CD4-positive, alpha-beta T cell treated with Interferon gamma for 1 hour (primary cell): ENCODE measurements at places on chromosomes 1 and 21.
A peak's percentile ranks its signal among the peaks of the same experiment; 100 is the strongest.

DNA sequence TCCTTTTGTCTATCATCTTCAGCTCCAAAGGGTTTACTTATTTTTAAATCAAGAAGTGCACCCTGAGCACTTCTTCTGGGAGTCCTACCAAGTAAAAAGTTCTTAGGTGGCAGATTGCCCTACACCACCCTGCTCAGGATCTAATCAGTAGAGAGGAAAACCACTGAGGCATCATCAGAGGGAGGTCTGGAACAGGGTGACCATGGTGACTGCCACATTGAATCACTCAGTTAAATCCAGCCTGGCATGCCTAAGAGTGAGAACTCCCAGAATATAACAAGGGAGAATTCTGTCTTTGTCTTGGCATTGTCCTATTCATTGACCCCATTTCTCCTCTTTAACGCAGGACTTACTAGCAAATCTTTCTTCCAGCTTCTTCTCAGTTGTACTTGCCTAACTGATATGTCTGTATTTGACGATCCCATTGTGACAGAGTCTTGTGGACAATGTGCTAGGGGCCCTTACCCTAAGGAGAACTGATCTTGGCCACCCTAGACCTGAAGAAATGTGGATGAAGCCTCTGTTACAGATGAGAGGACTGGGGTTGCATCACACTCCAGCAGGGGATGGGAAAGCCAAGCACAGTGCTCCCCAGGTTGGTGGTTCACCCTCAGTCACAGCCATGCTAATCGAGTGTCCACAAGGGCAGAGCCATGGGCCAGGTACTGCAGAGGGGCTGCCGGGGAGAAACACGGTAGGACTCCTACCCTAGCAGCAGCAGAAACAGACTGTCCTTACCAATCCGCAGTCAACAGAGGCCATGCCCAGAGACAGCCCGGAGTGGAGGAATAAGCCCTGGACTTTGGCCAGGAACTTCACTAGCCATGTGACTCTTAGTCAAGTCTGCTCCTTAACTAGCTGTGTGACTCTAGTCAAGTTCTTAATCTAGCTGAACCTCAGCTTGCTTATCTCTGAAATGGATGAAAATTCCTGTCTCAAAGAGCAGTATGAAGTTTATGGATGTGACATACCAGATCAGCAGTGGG, 15.4 kb downstream of the PKP1 start:
- DNase-seq = no peak

DNA sequence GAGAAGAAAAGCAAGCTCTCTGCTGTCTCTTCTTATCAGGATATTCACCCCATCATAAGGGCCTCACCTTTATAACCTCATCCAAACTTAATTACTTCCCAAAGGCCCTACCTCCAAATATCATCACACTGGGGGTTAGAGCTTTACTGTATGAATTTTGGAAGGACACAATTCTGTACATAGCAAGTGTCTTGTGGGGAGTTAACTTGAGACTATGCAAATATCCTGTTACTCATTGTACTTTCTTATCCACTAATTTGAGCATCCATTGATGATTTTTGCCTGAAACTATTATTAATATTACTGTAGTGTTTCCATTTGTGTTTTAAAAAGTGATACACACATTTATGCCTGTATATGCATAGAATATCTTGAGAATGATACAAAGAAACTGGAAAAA, 129.1 kb upstream of the IVNS1ABP start:
- DNase-seq = no peak

DNA sequence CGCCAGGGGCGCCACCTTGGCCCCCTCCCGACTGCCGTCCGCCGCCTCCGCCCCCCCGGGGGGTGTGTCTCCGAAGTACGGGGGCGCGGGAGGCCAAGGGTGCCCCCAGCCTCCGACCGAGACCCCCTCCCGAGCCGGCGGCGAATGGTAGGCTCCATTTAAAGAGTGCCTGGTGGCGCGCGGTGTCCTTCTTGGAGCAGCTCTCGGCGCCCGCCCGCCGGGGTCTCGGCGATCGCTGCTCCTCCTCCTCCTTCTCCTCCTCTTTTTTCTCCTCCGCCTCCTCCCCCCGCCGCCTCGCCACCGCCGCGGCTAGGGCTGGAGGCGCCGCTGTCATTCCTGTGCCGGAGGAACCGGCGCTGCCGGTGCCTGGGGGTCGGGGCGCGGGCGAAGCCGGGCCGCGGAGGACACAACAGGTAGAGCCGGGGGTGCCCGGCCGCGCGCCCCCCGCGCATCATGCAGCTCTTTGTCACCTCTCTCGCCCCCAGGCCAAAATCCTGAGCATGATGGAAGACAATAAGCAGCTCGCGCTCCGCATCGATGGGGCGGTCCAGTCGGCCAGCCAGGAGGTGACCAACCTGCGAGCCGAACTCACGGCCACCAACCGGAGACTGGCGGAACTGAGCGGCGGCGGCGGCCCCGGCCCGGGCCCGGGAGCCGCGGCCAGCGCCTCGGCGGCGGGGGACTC, at the start of gene KAZN:
TSS of gene KAZN (plus strand) at position 188 of the 685 bp plus-strand sequence.
- DNase-seq = no peak

DNA sequence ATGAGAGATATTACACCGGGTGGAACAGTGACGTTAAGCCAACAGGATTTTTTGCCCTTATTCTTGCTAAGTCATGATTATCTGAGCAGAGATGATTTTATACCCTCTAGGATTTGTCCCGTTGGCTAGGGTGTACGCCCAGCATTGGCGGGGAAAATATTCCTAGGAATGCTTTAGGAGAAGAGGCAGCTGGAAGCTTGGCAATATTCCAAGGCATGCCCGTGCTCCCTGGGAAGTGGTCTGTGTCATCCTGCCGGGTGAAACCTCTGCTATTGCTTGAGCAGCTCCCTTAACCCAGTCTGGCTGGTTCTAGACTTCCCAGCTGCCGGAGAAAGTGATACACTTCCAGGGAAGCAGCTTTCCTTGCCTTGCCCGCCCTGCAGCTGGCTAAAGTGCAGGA, 16.2 kb downstream of the CHRNB2 start:
- DNase-seq = no peak

- no peak for DNase-seq
Measured at GRCh38 chr1:952201-952600, 6.9 kb downstream of the NOC2L start.

DNA sequence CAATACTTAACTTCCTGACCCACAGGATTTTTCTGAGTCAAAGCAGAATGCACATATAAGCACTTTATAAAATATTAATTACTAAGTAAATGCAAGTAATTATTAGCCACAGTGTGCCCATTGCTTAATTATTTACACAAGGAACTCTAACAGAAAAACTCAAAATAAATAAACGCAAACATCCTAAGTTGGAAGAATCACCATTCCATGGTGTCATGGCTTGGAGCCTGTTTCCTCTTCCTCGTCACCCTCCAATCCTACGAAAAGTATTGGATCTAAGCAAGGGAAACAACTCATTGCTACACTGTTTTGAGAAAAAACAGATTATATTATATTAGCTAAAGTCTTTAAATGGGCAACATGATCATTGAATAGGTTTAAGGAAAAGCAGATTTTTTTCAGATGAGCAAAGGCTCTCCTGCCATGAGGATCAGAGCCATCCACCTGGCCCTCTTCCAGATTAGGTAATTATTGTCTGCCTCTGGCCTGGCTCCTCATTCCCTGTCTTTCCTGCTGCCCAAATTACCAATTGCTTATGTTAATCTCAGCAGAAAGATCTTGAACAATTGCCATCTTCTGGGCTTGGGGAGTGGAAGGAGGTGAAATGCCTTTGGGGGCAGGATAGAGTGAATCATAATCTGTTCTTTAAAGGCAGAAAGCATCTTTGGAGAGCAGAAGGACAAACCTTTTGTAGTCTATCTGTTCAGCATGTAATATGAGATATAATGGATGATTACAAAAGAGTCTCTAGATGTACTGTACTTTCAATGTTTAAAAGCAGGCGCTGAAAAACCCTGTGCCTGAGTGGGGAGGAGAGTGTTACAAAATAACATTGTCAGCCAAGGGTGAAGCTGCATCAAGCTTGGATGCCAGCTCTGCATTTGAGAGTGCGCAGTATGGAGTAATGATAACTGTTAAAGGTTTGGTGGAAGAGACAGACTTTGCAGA, 121.2 kb downstream of the DUSP10 start:
- DNase-seq = no peak

GRCh38 chr1:23736437-23737134, 6.7 kb upstream of the ELOA start:
- DNase-seq = no peak

- no peak for DNase-seq
Measured at GRCh38 chr1:156407760-156408159, 38.7 kb downstream of the RHBG start.

DNA sequence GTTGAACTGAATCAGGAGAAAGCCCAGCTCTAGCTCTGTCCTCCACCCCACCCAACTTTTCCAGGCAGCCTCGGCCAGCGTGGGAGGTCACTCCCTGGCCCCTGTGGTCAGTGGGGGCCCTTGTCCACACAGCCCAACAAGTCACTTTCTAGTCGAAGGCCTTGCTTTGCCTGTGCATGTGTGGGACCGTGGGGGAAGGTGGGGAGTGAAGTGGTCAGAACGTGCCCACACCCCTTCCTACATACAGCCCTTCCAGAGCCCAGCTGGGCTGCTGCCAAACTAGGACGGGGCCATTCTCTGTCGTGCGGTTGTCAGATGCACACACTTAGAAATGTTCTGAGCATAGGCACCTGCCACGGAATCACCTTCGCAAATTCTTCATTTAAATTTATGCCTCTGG, 18.0 kb downstream of the FAAP20 start:
- DNase-seq = no peak

DNA sequence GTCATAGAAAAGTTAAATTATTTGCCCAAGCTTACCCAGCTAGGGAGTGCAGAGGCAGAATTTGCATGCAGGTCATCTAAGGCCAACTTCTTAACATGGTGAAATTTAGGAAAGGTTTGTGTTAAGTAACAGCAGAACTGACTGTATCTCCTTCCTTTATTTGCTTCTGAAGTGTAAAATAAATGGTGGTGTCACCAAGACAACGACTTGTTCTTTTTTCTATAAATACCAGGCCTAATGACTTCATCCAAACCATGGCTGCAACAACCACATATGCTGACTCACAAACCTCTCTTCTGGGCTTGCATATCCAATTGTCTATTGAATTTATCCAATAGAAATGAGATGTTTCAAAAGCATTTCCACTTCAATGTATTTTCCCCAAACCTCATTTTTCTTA, 19.1 kb downstream of the COL24A1 start:
- peak; percentile 10 for DNase-seq

DNA sequence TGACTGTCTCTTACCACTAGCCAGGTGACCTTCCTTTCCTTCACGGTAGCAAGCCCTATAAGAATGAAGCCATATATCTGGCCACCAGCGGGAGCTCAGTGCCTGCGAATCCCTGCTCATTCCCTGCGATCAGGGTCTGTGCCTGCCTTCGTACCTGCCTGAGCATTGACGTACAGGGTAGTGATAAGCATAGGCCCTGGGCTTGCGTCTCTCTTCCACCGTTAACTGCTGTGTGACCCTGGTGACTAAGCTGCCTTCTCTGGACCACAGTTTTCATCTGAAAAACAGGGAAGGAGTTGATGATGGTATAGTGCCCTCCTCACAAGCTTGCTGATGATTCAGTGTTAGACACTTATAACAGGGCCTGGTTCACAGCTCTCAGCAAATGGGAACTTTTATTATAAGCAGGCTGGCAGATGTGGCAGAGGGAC, 4.1 kb downstream of the ZC3H12A start:
- no peak for DNase-seq
